Anterior cingulate cortex (tissue), 58 donors: ENCODE measurements at places on chromosomes 11 and 22.

- no peak for DNase-seq
Observed at GRCh38 chr22:50282361-50283155, 12.4 kb upstream of the MAPK11 start.

- DNase-seq, result no peak
Observed at GRCh38 chr11:120197251-120197891, 13.5 kb upstream of the OAF start.

DNA sequence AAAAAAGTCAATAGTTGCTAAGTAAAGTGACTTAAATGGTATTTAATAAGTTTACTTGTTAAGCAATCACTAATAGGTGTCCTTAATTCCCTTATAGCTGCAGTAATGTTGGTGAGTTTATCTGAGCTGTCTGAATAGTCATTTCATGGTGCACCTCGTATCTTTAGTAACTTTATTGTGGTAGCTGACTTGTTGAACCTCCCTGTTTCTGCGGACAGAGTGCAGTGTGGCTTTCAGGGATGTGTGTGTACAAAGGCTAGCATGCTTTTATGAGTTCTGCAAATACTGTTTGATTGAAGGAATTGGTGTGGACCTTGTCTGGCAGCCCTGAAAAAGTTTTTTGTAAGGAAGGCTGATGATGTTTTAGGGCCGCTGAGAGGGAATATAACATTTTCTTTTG, 2.6 kb downstream of the ZNRF3 start:
- DNase-seq, result no peak

GRCh38 chr11:37643968-37644367, 1045.9 kb upstream of the RAG2 start:
- DNase-seq, result no peak

DNA sequence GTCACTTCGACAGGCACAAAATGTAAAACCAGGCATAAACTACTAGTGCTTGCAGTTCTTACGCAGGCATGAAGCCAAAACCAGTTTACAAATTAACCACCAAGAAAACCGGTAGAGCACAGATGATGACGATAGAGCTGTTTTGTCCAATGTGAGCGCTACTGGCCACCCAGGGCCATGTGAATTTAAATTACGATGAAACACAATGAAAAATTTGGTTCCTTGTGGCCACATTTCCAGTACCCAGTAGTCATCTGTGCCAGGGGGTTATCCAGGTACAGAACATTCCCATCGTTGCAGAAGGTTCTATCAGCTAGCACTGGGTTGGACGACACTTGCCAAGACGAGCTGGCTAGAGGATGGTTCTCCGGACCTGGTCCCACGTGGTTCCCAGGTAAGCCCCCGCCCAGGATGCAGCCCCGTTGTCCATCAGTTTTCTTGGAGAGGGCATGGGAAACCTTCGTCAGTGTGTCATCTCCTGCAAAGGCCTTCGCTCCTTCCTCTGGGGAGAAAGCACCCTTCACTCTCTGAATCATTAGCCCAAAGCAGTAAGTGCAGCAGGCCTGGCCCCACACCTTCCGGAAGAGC, 1.1 kb upstream of the CD81 start:
- DNase-seq, result no peak

DNA sequence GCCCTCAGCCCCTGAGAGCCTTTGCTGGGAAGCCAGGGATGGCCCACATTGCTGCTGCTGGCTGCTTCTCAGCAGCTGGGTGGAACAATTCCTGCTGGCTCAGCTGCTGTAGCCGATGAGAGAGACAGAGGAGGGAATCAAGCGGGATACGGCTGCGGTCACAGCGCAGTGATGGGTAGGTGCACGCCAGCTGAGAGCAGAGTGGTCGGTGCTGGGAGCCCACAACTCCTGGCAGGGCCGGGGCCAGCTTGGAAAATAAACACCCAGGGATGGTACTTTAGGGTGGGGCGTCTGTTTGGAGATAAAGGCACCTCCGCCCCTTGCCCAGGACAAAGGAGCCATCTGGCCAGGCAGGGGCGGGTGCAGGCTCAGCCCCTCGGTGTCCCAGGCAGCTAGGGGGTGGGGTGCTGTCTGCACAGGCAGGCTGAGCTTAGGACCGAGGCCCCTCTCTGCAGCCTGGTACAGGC, 480.5 kb downstream of the MIAT start:
- DNase-seq, result no peak

- DNase-seq, result no peak
Observed at GRCh38 chr11:120019191-120019590, 118.7 kb downstream of the TRIM29 start.

GRCh38 chr11:76660533-76661305, 9.8 kb downstream of the LRRC32 start:
- DNase-seq, result no peak

DNA sequence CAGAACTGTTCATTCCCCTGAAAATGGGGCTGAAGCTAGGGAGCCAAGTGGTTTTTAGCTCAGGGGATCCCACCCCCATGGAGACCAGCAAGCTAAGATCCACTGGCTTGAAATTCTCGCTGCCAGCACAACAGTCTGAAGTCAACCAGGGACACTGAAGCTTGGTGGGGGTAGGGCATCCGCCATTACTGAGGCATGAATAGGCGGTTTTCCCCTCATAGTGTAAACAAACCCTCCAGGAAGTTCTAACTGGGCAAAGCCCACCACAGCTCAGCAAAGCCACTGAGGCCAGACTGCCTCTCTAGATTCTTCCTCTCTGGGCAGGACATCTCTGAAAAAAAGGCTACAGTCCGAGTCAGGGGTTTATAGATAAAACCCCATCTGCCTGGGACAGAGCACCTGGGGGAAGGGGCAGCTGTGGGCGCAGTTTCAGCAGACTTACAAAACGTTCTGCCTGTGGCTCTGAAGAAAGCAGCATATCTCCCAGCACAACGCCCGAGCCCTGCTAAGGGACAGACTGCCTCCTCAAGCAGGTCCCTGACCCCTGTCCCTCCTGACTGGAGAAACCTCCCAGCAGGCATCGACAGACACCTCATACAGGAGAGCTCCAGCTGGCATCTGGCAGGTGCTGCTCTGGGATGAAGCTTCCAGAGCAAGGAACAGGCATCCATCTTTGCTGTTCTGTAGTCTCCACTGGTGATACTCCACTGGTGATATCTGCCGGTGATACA, 32.7 kb downstream of the GAB4 start:
- no peak for DNase-seq

DNA sequence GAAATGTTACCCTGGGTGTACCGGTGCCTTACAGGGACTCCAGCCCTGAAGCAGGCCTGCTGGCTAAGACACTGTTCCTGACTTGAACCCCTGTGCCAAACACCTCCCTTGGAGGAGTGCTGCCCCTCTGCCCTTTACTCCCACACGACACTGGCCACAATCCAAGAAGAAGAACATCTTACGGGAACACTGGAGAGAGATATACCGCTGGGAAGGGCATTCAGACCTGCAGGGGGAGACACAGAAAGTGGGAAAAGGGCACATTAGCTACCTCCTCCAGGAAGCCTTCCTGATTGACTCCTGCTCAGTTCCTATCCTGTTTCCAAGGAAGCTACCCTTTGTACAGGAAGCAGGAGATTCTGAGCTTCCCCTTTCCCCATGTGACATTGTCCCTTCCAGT, 18.7 kb downstream of the TMPRSS13 start:
- DNase-seq, result no peak

DNA sequence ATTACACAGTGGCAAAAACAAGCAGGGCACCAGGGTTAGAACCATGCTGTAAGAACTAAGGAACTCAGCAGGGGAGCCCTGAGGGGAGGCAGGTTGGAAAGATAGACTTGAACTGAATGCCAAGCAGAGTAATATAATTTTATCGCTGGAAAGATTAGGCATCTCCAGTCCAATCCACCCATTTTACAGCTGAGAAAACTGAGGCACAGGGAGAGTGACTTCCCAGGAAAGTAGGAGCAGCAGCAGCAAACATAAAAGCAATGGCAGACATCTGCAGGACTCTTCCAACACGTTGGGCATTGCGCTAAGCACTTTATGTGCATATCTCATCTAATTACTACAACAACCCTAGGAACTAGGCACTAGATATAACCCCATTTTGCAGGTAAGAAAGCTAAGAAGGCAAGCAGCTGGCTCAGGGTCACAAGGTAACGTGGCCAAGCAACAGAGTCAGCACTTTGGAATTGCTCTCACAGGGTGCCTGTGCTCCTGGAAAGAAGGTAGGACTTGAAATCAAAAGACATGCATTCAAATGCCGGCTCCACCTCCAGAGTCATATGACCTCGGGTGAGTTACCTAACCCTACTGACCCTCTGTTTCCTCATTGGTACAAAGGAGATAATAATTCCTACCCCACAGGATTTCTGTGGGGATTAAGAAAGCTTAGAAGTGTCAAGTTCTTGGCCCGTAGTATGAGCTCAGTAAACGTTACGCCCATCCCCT, 215.3 kb downstream of the BARX2 start:
- DNase-seq, result no peak

- no peak for DNase-seq
Observed at GRCh38 chr22:33848251-33848650, 72.0 kb downstream of the LARGE1 start.

- peak; percentile 88 for DNase-seq
Observed at GRCh38 chr11:112961146-112961668, at the start of gene NCAM1. Gene NCAM1, plus strand, starts transcription at chr11:112961420.

- no peak for DNase-seq
Observed at GRCh38 chr22:31104869-31105268, 2.5 kb downstream of the SELENOM start.

DNA sequence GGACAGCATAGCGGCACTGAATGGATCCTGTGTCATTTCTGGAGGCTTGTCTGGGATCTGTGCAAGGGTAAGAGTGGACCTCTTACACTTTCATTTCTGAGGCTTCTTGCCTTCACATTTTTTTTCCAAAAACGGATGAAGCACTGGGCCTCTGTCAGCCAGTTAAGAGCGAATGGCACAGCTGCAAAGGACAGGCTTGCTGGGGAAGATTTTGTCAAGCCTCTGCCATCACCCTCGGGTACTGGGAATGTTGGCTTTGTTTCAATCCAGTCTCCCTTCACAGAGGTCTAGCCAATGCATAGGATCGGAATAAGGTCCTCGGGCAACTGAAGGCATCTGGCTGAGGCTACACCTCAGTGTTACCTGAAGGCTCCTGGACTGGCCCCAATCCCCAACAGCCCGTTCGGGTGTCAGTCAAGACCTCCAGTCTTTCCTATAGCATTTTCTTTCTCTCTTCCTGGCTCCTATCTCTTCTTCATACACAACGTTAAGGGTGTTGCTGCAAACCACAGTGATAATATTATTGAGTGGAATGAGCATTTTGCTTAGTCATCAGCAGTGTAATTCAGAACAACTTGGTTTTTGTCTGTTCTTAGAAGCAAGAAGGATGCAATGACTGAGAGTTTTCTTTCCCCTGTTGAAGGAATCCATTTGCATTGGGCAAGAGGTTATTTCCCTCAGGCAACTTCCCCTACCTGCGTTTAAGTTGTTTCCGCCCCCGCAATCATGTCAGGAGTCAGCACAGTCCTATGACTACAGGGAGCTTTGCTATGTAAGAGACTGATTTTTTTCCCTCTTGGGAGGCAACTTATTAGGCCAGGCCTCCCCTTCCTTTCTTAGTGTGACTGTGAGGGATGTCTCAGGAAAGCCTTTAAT, 22.8 kb downstream of the NPAT start:
- DNase-seq, result no peak

DNA sequence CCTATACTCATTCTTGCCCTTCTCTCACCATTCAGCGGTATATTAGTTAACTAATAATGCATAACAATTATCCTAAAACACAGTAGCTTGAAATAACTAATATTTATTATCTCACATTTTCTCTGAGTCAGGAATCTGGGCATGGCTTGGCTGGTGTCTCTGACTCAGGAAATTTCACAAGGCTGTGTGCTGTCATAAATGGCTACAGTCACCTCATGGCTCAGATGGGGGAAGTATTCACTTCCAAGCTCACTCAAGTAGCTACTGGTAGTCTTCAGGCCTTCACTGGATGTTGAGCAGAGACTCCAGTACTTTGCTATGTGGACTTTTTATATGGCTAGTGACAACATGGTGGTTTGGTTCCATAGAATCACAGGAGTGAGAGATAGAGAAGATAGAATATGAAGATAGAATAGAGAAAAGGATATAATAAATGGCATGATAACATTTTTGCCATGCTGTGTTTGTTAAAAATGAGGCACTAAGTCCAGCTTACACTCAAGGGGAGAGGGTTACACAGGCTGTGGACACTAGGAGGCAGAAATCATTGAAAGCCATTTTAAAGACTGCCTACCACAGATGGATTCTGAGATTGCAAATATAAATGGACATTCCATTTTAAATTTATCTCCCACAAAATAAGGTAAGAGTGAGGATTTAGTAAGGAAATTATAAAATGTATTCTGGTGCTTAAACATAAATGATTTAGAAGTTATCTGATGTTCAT, 997.8 kb upstream of the CHORDC1 start:
- no peak for DNase-seq

DNA sequence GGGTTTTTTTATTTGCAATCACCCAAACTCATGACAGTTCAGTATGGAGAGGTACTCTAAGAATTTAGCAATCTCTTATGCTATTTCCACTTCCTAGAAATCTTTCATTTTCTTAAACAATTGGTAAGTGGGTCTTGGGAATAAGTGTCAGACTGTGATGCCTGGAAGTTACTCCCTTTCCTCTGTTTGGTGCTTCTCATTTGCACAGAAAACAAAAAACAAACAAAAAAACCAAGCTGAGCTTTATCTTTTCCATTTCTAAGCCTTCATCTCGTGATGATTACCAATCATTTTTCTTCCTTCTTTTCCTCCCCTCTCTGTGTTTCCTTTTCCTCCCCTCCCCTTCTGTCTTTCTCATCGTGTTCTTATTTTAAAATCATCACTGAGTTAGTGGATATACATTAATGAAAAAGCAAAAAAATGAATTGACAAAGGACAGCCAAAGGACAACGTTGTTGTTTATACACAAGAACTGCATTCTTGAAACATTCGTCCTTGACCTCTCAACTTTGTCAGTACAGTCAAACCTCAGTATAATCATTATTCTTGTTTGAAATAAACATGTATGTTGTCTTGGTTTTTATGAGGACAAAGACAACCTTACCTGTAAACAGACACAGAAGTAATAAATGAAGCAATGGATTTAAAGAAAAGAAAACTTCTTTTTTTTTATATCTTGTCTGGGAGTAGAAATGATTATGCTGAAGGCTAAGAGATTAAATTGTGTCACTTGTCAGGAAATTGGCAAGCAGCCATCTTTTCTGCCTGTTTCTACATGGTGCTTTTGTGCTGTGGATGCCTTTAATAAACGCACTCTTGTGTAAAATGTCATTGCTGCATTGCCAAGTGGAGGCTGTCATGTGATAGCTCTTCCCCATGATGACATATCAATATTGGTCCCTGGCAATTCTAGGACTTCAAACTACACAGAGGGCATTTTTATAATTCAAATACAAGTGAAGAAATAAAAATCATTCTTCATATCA, 803.2 kb upstream of the CCDC90B start:
- DNase-seq, result peak; percentile 75

DNA sequence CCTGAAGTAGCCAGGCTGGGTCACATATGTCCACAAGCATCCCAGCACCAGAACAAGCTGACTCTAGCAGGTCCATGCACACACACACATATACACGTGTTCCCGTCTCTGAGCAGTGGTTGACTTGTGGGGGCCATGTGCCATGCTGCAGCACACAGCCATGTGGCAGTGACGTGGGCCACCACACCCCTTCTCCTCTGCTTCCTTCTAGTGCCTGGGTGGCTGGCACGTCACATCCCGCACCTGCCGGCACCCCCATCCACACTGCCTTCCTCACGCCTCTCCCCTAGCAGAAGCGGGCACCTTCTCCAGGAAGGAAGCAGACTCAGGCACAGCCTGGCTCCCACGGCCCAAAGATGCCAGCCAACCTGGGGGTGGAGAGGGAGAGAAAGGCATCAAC, 9.5 kb downstream of the SYT7 start:
- DNase-seq, result no peak
